ENCODE measurements at places on chromosomes 4 and X.

DNA sequence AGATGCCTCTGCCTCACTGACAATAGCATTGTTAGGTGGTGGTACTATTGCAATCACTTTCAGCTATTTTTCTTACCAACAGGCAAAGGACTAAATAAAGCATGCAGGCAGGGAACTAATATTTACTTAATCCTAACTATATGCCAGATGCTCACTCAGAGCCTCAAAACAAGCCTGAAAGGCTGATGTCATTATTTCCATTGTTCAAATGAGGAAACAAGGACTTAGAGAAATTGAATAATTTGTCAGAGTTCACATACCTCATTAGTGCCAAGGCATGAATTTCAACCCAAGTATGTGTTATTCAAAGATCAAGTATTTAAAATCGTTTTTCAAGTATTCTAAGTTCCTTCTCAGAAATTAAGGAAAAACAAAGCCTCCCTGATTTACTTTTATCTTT, 374.9 kb upstream of the TECRL start:
- DNase-seq, result no peak

DNA sequence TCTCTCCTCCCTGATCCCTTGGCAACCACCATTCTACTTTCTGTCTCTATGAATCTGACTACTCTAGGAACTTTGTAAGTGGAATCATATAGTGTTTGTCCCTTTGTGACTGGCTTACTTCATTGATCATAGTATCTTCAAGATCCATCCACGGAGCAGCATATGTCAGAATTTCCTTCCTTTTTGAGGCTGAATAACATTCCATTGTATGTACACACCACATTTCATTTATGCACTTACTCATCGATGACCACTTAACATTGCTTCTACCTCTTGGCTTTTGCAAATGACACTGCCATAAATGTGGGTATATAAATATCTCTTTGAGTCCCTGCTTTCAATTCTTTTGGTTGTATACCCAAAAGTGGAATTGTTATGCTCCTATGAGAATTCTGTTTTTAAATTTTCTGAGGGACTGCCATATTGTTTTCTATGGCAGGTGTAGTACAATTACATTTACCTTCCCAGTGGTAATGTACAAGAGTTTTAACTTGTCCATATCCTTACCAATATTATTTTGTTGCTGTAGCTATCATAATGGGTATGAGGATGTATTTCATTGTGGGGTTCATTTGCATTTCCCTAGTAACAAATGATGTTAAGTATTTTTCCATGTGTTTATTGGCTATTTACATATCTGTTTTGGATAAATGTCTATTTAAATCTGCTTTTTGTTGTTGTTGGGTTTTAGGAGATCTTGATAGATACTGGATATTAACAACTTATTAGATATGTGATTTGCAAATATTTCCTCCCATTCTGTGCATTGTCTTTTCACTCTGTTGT, 466.1 kb downstream of the C4orf33 start:
- no peak for DNase-seq

GRCh38 chr4:90137555-90137954, 10.4 kb downstream of the CCSER1 start:
- no peak for DNase-seq

DNA sequence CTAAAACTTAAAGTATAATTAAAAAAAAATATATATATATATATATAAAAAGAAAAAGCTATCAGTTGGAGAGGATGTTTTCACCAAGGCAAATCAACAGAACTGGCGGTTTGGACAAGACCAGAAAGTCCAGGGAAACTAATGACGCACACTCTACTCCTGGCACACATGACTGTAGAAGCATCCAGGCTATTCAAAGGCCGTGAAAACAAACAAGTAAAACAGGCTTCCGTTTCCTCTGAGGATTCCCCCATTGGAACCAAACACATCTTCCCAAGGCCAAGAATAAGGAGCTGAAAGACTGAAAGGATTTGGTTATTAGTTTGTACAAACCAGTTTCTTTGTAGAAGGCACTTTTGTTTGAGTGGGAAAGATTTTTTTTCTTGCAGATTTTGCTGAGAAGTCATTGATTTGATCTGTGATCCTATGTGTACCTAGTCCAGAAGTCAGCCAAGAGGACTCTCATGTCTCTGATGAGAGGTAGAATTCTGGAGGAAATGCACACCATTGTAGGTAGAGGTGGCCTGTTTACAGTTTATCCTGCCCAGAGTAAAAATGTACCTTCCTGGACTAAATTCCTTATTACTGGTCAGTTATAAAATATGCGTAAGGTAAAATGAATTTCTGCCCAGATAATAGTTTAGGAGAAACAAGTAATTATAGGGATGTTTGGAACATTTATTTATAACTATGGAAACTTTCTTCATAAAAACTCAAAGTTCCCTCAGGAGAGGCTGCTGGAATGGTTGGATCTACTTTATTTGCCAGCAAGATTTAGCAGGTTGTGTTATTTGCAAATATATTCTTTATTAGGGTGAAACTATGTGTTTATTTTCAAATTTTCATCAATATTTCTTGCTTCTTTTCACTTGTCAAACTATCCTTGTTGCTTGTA, 66.5 kb downstream of the DMP1 start:
- no peak for DNase-seq

GRCh38 chrX:21656587-21657317, 1.4 kb downstream of the KLHL34 start:
- DNase-seq, result no peak

DNA sequence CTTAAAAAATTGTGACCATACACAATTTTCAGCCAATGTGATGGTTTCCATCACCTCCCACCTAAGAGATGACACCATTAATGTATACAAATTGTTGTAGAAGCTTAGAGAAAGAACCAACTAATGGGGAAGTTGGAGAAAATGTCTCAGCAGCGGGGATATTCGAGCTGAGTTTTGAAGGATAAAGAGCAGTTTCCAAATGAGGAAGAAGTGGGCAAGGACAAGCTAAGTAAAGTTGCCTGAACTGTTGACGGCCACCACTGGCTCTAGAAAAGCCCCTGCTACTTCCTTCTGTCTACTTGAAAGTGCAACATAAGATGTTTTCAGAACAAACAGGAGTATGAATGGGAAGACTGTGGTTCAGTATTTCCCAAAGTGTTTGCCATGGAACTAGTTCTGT, 92.0 kb downstream of the CHRNA9 start:
- no peak for DNase-seq

DNA sequence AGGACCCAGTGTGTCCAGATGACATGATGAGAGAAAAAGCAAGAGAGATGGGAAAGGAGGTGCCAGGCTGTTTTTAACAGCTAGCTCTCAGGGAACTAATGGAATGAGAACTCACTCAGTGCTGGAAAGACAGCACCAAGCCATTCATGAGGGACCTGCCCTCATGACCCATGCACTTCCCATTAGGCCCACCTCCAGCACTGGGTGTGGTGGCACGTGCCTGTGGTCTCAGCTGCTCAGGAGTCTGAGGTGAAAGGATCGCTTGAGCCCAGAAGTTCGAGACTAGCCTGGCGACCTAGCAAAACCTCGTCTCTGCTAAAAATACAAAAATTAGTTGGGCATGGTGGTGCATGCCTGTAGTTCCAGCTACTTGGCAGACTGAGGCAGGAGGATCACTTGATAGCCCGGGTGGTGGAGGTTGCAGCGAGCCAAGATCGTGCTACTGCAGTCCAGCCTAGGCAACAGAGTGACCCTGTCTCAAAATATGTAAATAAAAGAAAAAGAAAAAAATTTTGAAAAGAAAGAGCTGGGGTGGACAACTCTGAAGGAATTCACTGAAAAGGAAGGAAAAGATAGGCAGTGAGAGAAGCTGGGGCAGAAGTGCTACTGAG, 50.9 kb downstream of the FAM193A start:
- no peak for DNase-seq

- DNase-seq, result no peak
Measured at GRCh38 chr4:128768373-128768996, 41.0 kb upstream of the JADE1 start.

- DNase-seq, result no peak
Measured at GRCh38 chr4:121154103-121154515, 10.0 kb downstream of the TNIP3 start.

- no peak for DNase-seq
Measured at GRCh38 chr4:56619816-56620215, 61.3 kb downstream of the HOPX start.

GRCh38 chr4:7108046-7108625, 40.3 kb upstream of the GRPEL1 start:
- DNase-seq, result no peak

- no peak for DNase-seq
Measured at GRCh38 chr4:103012551-103012950, 7.0 kb downstream of the SLC9B1 start.

- no peak for DNase-seq
Measured at GRCh38 chr4:33184657-33185290, 2464.6 kb downstream of the PCDH7 start.

- no peak for DNase-seq
Measured at GRCh38 chrX:127782904-127783303, 269.3 kb downstream of the ACTRT1 start.

GRCh38 chr4:89314291-89314690, 6.7 kb upstream of the GPRIN3 start:
- no peak for DNase-seq

GRCh38 chr4:9592010-9592409, 147.8 kb downstream of the DEFB131A start:
- DNase-seq, result no peak

DNA sequence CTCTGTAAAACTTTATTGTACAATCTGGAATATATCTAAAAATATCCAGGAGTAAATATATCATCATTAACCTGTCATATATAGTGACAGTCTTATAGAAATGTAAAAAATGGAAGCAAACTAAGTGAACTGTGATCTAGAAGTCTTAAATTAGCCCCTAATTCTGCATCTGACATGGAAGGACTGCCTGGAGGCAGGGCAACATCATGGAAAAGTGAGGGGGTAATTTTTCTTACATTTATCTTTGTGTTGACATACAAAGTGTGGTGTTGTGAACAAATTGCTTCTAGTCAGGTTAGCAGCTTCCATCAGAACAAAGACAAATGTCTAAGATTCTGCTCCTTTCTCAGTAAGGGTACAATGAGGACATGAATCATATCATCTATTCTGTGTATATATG, 186.3 kb downstream of the C4orf33 start:
- DNase-seq, result no peak

DNA sequence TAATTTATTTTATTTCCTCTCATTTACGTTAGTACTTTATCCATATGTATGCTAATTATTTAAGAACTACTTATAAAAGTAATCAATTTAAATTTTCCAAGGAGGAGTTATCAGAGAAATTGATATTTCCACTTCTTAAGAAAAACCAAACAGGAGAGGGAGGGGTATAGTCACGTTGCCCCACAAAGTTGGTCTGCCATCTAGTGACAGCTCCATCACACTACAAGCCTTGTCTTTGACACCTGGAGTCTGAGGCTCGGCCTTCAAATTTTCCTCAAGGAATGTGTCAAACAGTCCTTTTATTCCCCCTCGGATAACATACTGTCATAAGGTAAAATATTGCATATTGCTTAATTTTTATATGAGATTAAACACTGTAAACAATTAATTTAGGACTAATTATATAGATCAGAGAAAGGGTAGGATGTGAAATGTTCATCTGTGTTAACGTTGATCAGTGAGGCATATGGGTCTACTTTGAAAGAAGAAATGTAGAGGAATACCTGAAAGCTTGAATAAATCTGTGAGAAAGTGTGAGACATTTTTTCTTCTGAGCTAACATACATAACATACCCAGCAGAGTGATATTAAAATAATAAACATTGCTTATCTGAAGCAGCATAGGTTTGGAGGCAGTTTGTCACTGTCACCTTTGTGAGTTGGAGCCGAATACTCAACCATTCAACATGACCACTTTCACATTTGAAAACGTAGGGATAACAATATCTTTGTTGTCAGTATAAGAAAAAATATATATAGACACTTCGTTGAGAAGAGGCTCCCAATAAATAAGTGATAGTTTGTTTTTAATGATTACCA, 114.4 kb downstream of the GLRA3 start:
- DNase-seq, result no peak

DNA sequence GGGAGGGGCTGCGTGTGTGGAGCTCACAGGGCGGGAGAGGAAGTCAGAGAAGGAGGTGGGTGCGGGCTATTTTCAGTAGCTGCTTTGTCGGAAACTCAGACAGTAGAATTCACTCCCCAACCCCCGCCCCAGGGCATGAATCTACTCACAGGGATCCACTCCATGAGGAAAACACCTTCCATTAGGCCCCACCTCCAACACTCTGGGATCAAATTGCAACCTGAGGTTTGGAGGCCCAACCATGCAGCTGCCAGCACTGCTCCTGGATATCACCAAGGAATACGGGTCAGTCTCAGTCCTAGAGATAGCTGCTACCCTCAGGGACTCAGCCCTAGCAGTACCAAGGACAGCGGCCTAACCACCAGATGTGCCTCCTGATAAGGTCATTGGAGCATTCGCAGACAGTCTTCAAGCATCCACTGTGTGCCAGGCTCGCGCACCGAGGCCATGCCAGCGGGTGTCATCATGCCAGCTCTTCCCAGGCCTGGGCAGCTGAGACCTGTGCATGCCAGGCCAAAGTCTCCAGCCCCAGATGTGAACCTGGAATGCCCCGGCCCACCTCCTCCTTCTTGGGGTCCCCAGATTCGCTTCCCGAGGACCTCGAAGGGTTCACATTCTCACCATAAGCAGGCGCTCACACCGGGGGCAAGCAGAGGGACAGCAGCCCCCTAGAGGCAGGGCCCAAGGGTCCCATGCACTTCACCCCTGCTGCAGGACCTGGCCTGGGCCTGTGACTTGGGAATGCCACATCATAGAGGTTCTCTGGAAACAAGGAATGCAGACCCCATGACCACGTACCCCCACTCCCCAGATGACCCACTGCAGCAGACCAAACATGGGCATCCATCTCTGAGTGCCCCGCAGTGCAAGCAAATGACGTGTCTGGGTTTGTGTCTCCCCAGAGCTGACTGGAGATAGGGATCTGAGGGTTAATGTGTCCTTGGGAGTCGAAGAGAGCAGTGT, 102.3 kb downstream of the ADRA2C start:
- no peak for DNase-seq

- no peak for DNase-seq
Measured at GRCh38 chr4:165464376-165464775, 85.6 kb downstream of the CPE start.
